ENCODE measurements at places on chromosomes 4 and X. TPM values are rescaled to one million over a fixed set of nuclear protein-coding genes. Genes with fewer than 3 reads are reported as not detected.

DNA sequence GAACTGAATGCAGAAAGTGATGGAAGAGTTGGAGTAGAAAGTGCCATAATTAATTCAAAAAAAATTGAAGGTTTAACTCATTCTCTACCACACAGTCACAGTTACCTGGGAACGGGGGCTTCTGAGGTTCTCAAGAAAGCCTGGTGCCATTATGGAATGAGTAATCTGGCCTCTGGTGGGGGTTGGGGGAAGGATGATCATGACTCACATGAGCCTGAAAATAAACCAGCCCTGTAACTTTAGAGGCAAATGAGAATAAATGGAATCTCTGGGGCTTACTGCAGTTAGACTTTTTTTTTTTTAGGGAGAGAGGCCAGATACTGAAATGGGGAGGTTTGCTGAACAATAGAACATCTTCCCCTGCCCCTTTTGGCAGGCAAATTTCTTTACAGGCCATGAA, 55.3 kb downstream of the SOD3 start:
- DNase-seq: no peak

PCDH10 gene
- total RNA-seq: 1.0 TPM

- no peak for DNase-seq
These were observed 8.0 kb downstream of the RPL34 start for GRCh38 chr4:108628411-108628810.

DGAT2L6 gene
- total RNA-seq: not detected

- no peak for DNase-seq
These were observed 280.8 kb upstream of the NOCT start for GRCh38 chr4:138734746-138735145.

DNA sequence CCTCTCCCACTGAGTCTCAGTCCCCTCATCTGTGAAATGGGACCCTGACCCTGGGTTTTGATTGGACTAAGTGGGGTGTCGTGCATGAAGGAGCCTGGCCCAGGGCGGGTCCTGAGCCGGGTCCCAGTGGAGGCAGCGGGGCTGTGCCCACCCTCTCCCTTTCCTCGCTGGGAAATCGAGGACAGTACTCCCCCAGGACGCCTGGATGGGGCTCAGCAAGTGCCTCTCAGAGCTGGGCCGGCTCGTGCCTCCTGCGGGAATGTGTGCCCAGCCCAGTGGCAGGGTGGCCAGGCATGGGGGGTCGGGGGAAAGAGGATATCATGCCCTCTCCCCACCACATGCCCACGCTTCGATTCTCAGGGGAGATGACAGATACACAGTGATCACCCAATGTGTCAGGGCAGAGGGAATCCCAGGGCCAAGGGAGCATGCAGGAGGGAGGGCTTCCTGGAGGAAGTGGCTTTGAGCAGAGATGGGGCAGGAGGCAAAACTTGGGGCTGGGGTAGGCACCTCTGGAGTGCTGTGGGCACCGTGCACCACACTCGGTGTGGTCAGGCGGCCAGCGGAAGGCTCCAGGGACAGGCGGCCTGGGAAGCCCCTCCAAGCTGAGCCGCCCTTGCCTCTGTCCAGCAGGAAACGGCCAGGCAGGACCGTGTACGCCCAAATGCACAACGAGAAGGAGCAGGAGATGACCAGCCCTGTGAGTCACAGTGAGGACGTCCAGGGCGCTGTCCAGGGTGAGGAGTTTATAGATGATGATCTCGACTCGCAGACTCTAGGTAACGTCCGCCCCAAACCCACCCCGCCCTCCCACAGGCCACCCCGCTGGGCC, 203.0 kb downstream of the AFAP1 start:
- DNase-seq: no peak

DNA sequence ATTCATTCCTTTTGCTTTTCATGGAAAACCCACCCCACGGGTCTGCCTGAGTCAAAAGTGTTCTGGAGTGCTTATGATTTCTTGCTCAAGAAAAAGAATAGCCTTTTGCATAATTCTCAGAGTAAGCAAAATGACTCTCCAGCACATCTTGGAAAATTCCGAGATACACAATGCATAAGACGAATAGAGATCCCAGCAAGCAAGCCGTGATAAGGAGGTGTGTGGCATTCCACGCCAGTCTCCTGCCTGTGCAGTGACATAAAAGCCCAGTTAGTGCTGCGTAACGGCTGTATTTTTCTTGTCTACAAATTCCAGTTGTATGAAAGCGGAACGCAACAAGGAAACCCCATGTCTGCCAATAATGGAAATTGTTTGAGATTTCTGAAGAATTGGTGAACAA, 237.9 kb upstream of the GATB start:
- DNase-seq: no peak
